ENCODE measurements at places on chromosomes 5 and 9.

GRCh38 chr5:31850981-31851689 lies 212.2 kb downstream of the PDZD2 start:
- no peak for DNase-seq

- no peak for DNase-seq
Observed at GRCh38 chr5:107123014-107123413, 547.7 kb downstream of the EFNA5 start.

- no peak for DNase-seq
Observed at GRCh38 chr5:72093824-72094223, 13.5 kb upstream of the MAP1B start.

DNA sequence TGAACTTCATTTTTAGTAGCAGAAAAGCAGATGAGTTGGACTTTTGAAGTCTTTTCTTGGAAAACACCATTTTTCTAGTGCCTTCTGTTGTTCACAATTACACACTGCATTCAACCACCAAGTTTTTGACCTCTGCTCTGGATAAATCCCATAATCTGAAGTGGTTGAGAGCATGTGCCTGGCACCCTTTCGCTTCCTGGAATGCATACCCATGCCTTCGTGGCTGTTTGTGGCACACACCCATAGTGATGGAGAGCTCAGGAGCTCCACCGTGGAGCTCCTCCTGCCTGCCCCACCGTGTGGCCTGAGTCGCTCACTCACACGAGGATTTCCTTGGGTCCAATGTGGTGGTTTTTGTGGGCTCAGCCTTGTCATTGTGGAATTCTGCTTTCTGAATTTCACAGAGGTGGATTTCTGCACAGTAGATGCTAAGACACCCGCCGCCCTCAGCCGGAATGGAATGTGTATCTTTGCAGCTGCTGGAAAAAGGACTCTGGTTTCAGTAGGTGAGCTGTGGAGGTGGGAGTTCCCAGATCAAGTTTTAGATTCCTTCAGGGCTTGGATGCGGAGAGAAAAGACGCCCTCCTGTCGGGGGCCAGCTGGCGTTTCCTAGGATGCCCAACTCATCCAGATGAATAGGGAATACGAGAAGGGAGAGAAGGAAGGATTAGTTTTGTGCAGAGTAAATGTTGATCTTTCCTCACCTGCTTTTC lies 500.4 kb downstream of the IRX1 start:
- DNase-seq = peak; percentile 44

GRCh38 chr5:2126512-2126911 lies 243.8 kb upstream of the IRX4 start:
- DNase-seq = no peak

DNA sequence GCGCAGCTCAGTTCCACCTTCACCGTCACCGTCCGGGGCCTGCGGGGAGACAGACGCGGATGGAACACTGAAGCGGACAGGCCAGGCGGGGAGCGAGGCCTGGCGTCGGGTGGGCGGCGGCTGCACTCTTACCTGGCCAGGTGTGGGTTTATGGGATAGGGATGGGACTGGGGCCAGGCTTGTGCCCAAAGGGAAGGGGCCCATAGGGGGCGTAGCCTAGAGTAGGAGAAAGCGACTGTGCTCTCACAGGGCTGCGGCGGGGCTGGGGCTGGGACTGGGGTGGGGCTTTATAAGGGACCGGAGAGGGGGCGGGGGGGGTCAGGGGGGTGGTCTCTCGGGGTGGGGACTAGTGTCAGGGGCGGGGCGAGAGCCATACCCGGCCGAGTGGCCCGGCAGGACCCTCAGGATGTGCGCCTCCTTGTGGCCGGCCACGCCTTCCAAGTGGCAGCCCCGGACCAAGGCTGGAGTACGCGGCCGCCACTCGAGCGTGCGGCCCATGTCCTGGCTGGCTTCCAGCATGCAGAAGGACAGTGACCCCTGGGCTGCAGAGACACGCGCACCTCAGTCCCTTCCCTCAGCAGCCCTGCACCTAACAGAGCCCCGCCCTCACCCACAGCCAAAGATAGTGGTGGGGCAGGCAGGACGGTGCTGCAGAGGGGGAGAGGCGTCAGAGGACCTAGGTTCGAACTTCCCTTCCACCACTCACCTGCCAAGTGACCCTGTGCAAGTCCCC lies 22.8 kb downstream of the FPGS start:
- no peak for DNase-seq

DNA sequence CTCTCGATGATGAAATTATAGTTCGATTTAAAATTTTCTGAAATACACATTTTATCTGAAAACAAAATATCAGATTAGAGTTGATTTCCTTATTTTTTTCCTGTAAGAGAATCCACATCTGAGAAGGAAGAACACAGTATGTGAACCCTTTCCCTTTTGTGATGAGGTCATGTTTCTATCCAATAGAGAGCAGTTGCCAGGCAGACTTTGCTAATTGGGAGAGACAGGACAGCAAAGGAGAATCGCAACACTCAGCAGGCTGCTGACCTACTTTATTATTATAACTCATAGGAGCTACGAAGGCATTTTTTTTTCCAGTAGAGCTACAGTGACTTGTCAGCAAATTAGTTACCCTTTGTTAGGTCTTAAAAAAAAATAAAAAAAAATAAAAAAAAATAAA lies 242.1 kb downstream of the HCN1 start:
- DNase-seq = no peak

DNA sequence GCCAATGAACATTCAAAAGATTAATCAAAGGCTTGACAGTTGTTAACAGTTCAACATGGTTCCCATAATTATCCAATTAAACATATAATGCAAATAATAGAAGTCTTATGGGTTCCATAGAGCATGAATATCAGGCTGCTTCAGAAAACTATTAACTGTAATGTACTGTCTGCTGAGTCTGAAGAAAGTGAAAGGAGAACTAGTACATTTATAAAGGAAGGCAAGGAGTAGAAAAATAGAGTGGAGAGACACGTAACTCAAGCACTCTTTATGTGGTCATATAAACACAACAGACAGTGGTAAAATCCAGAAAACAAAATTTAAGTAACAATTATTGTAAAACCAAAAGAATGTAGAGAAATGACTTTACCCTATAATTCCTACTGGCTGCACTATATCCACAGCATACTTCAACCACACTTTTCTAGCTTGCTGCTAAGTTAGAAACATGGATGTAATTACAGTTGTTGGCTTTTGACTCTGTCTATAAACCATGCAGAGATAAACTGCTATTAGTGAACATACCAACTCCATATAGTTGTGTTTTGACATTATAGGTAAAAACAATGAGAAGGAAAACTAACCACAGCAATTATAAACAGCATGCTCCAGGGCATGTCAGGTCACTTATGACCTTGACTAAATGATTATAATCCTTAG lies 32.7 kb downstream of the NFIB start:
- DNase-seq = peak; percentile 39

- no peak for DNase-seq
Observed at GRCh38 chr5:43774881-43775399, 172.0 kb downstream of the NNT start.

All from fibroblast of lung (primary cell).